Breast epithelium (tissue), 4 donors: ENCODE measurements at places on chromosomes 2 and 18.

GRCh38 chr18:12645254-12645653, 12.7 kb downstream of the SPIRE1 start:
- no peak for DNase-seq

DNA sequence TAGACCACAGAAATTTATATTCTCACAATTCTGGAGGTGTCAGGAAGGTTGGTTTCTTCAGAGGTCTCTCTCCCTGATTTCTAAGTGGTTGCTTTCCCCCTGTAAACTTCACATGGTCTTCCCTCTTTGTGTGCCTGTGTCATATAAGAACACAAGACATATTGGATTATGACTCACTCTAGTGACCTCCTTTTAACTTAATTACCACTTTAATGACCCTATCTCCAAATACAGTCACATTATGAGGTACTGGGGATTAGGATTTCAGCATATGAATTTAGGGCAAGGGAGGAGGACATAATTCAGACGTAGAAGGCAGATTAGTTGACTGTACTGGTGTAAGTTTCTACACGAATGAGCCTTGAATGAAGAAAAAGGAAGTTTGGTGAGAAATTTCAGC, 38.2 kb upstream of the EPHA4 start:
- DNase-seq, result no peak

GRCh38 chr18:61743775-61744531, 148.9 kb downstream of the RNF152 start:
- DNase-seq, result no peak

- DNase-seq, result no peak
Measured at GRCh38 chr2:212484563-212485080, 54.0 kb downstream of the ERBB4 start.

DNA sequence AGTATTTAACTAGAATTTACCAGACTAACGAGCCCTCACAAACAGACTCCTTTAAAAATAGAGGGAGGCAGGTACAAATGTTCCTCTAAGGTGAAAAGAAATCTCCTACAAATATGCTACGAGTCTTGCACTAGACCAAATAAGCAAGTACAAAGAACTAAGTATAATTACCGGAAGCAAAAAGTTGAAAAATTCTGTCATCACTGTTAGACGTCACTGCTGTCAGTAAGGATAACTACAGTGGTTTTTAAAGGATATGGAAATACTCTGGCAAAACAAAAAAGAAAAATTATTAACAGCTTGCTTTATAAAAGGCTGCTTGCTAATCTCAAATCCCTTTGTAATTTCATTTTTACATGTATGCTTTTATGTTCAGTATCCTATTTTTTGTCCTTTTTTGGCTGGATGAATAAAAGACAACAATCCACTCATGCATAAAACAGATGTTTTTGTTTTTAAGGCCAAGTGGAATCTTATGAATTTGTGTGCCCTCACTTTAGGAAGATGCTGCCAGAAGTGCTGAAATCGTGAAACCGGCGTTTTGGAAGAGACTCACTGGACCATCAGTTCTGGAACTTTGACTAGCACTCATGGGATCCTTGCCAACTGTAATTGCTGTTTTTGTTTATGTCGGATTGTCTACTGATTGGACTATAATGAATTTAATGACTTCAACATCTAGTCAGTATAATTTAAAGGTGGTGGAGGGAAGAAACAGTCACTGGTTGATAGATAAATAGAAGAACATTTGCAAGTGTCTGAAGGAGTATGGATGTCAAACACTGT, 6.7 kb downstream of the ZNF521 start:
- DNase-seq, result no peak

DNA sequence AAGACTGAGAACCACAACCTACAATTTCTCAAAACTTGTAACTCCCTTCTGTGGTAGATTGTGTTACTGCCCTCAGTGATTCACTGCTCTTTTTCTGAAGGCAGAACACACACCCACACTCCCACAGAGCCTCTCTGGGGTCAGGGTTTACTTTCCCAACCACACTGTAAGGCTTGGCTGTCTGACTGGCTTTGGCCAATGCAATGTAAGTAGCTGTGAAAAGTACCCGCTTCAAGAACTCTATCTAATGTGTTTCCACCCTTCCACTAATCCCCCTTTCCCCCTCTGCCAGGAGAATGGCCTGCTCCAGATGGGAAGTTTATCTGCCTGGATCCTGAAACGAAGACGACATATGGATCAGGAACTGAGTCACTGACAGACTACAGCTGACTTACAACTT, 222.7 kb downstream of the CDH2 start:
- DNase-seq, result no peak

DNA sequence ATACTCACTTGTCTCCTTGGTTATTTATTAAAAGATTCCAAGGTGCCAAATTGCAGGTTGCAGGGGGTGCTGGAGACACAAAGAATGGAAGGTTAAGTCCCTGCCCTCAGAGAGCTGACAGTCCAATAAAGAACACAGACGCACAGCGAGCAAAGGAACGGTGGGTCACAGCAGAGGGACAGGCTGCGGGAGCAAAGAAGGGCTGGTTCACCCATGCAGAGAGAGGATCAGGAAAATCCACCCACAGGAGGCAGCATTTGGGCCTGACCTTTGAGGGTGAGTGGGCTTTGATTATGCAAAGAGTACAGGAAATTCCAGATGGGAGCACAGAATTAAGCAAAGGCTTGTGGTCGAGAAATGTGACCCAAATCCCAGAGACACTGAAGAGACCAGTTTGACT, 45.0 kb downstream of the ZBTB7C start:
- DNase-seq, result no peak

DNA sequence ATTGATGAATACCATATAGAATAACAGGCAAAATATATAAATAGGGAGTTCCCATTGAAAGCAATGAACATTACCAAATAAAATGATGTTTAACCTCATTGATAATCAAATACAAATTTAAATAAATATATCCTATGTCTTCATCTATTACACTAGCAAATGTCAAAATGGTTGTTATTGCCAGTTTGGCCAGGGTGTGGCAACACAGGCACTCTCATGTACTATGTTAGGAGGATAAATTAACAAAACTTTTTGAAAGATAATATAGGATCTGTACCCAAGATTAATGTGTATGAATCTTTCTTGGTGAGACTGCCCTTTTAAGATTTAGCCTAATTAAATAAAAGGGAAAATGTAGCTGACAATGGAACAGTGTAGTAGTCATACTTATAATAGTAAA, 659.3 kb downstream of the ERBB4 start:
- DNase-seq, result no peak

DNA sequence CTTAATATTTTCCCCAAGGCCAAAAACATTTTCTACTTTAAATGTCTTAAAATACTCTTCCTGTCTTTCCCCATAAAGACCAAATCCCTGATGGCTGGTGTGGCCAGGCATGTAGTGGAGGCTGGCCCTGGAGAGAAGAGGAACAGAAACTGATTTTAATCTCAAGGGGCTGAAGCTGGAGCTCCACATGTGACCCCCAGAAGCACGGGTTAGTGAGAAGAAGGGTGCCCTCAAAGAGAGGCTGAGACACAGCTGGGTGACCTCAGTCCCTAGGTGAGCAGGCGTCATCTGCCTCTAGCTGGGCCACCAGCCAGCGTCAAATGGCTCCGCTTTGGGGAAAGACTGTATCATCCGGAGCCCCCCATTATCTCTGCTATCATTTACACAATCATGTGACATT, 19.3 kb upstream of the TMEM18 start:
- DNase-seq, result no peak

DNA sequence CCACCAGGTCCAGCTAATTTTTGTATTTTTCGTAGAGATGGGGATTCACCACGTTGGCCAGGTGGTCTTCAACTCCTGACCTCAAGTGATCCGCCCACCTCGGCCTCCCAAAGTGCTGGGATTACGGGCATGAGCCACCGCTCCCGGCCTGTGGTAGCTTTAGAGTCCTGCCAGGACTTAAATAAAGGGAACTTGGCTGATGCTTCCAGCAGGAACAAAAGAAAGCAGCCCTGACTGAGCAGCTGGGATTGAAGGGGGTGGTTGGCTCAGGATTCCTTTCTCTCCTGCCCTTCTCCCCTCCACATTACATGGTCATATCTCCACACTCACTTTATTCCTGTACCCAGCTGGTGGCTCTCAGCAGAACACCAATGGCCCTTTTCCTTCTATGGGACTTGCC, 20.0 kb downstream of the EFHD1 start:
- DNase-seq, result no peak

GRCh38 chr2:237888389-237888788, 29.0 kb downstream of the RAMP1 start:
- DNase-seq, result no peak

DNA sequence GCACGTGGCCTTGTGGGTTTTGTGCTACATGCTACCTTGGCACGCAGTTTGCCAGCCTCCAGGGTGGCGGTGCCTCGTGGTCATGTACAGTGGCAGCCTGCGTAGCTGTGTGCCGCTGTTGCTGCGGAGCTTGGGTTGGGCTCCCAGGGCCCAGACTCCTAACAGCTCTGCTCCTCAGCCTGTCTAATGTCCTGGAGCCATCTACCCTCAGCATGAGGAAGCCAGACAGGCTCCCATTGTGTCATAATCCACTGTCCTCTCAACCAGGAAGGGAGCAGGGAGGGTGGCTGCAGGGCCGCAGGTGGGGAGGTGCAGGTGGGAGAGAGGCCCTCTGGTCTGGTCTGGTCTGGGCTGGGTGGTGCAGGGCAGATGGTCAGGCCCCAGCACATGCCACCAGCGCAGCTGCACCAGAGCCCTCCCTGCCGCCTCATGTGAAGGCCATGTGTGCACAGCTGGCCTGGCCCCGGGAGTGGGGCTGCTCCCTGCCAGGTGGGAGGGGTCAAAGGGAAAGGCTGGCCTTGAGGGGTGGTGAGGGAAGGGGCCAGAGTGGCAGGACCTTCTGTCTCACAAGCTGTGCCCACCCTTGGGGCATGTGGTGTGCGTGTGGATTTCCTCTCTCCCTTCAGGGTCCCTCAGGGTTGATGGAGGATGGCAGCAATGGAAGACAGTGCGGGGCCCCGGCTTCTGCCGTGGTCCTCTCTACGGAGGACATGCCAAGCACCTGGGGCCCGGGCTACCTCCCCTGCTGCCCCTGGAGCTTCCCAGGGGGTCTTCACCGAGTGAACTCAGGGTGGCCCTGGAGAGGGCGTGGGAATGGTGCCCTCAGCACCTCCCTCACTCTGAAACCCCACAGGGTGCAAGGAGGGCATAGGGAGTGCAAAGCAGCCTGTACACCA, 4.8 kb downstream of the ATOH8 start:
- no peak for DNase-seq

GRCh38 chr2:208363485-208363884, 43.1 kb upstream of the PTH2R start:
- DNase-seq, result no peak

DNA sequence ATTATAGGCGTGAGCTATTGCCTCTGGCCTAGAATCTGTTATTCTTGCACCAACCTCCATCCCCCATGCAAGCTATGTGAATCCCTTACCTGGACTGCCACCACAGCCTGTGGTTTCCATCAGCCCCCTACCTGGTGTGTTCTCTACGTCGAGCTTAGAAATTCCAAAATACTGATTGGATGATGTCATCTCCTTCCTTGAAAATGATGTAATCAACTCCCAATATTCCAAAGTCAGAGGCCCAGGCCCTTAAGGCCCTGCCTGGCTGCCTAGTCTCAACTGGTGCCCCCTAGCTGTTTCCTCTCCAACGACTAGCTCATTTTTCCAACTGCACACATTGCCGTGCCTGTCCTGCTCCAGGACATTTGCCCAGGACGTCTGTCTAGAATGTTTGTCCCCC, 41.3 kb upstream of the GBX2 start:
- no peak for DNase-seq

- DNase-seq, result no peak
Measured at GRCh38 chr18:56473400-56474024, 164.9 kb downstream of the TXNL1 start.

DNA sequence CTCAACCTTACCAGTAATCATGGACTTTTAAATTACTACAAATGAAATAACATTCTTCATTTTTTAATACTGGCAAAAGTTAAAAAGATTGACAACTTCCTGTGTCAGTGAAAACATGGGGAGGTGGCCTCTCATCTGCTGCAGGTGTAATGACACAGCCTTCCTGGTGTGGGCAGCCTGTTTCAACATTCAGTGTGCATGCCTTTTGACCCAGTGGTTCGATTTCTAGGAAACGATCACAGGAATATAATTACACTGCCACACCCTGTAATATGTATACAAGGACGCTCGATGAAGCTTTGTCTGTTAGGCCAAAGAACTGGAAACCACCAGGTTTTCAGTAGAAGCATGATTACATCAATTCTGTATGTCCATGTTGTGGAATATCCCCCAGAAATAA, 68.7 kb downstream of the MTHFD2 start:
- no peak for DNase-seq

DNA sequence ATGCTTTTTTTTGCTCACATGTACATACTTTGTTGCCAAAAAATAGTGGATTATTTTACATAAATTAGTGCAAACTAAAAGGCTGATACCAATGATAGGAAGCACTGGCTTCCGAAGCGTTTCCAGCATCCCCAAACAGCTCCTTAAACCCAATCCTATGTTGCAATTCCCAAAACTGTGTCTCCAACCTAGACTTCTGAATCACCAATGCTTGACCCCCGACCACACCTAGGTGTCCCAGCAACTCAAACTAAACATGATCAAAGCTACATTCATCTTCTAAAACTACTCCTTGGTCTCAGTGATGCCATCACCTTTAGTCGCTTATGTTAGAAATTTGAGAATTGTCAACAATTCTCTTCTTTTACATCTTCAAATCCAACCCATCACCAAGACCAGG, 13.4 kb downstream of the ATP8B1 start:
- DNase-seq, result no peak

DNA sequence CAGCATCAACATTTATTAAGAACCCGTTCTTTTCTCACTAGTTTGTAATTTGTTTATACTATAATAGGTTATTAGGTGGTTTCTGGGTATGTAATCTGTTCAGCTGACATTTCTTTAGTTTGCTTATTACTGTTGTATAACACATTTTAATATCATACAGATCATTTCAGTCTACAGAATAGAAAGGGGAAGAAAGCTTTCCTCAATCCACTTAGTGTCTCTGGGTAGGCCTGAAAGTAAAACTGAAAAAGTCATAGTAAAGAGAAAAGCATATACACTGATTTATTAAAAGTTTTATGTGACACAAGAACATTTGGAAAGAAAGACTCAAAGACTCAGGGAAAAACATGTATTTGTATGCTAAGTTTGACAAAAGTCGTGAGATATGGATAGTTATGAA, 16.8 kb upstream of the KCNJ3 start:
- DNase-seq, result no peak

DNA sequence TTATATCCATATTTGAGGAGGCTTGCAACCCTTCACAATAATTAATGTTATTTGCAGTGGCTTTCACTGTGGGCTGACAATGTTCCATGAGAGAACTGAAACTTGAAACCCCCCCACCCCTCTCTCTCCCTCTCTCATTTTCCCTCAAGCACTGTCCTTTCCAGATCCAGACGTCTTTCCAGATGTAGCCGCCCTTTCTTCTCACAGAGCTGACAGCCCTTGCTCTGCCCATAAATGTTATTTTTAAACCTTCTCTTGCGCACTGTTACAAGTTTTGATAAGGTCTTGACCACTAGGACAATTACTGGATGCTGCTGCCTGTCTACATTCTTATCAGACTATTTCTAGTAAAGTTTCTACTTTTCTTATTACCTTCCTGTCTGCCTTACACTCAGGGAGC, 91.4 kb upstream of the LINC00305 start:
- DNase-seq, result no peak

GRCh38 chr2:200578778-200579177, 7.0 kb upstream of the AOX1 start:
- DNase-seq, result no peak
